ENCODE measurements at places on chromosomes 13 and 19. TPM values are rescaled to one million over a fixed set of nuclear protein-coding genes. Genes with fewer than 3 reads are reported as not detected.

The CCDC169 gene
- 2.3 TPM for total RNA-seq

The AZU1 gene
- total RNA-seq = not detected

DNA sequence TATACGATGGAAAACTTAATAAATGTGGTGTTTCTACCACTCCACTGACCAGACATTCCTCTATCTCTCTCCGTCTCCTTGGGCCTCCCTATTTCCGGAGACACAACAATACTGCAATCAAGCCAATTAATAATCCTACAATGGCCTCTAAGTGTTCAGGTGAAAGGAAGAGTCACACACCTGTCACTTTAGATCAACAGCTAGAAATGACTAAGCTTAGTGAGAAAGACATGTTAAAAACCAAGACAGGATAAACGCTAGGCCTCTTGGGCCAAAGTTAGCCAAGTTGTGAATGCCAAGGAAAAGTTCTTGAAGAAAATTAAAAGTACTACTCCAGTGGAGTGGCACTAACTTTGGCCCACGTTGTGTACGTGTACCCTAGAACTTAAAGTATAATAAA lies 22.5 kb downstream of the ZDHHC20 start:
- DNase-seq = no peak

GRCh38 chr19:46361915-46362314 lies 15.0 kb downstream of the PPP5C start:
- DNase-seq = no peak

DNA sequence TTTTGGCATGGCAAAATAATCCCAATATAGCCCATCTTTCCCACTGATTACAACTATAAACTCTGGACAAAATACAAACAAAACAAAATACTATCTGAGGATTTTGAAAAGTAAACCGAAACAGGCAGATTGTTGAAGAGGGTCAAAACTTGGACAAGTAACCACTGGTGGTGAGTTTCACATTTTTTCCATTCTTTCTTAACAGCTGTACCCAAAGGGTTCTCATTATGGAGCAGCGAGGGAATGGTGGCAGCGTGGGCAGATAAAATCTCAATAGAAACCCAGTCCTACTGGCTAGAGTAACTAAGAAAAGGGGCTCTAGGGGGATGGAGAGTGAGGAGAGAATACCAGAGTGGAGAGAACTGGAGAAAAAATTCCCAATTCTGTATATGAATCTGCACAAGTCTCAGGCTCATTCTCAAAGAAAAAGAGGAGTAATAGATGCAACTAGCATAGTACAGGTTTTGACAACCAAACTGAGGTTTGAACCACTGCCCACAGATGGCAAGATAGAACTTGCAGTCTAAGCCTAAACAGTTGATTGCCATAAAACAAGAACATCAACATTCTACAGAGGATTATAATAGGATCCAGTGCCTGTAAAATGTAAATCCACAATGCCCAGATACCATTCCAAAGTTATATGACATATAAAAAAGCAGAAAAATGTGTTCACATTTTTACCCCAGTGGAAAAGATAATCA lies 284.5 kb downstream of the KCNRG start:
- peak; percentile 11 for DNase-seq

DNA sequence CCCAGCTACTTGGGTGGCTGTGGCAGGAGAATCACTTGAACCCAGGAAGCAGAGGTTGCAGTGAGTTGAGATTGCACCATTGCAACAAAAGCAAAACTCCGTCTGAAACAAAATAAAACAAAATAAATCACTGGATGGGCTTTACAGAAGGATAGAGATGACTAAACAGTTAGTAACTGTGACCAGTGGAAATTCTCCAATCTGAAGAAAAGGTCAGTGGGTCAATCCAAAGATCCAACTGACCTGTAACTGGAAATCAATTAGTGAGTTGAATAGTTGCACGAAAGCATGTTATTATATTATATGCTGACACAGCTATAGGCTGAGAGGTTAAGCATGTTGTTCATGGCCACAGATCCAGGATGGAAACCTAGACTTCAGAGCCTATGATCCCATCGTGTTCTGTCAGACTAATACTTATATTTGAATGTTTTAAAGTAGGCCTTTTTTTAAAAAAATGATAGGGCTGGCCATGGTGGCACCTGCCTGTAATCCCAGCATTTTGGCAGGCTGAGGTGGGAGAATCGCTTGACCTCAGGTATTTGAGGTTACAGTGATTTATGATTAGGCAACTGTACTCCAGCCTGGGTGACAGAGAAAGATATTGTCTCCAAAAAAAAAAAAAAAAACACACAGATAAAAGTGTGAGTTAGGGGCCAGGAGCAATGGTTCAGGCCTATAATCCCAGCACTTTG lies 1.4 kb downstream of the ECH1 start:
- DNase-seq = no peak

DNA sequence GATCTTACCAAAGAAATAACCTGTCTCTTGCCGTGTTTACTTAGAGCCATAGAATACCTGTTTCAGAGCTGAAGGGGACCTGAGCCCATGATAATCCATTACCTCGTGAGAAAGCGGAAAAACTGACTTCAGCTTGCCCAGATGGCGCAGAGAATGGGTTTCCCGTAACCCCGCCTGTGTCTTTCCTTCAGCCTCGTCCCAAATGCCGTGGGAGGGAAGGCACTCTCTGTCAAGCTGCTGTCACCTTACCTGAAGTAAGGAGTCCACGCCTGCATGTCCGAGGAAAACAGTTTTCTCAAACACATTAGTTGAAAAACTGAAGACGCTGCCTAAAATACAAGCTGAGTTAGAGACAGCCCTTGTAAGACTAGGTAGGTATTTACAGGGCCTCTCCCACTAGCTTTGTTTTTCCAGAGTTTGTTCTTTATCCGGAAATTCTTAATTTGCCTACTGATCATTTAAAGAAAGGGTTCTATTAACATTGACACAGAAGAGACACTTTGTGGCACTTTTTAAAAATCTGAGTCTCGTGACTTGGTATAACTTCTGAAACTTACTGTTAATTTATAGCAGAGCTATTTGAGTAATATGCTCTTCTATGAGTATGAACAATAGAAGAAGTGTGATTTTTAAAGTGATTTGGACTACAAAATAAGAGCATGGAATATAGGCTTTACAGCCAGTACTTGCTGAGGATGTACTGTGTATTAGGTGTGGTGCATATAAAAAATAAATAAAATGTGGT lies 1.3 kb upstream of the INTS6 start:
- DNase-seq = peak; percentile 4

GRCh38 chr13:54194233-54195024 lies 1165.8 kb downstream of the OLFM4 start:
- no peak for DNase-seq

- no peak for DNase-seq
These were observed 2.6 kb downstream of the FGF9 start for GRCh38 chr13:21673539-21673788.
